Uterus (tissue), 4 donors: ENCODE measurements at places on chromosomes 11 and 22. TPM values are rescaled to one million over a fixed set of nuclear protein-coding genes. Genes with fewer than 3 reads are reported as not detected.

GRCh38 chr11:24108609-24109008 is 388.2 kb upstream of the LUZP2 start:
- DNase-seq, result no peak

DNA sequence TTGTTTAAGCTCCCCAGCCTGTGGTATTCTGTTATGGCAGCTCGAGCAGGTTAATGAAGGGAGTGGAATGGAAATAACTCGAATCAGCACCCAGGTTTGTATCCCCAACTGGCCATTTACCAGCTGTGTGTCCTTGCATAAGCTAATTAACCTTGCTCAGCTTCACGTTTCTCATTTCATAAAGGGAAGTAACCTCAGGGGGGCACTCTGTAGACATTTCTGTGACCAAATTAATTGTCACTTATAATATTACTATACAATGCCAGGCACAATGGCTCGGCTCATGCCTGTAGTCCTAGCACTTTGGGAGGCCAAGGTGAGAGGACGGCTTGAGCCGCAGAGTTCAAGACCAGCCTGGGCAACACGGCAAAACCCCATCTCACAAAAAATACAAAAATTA is 13.8 kb downstream of the ADA2 start:
- DNase-seq, result no peak

GRCh38 chr11:59542142-59542810 is 30.9 kb downstream of the OR4D9 start:
- DNase-seq, result no peak

- DNase-seq, result no peak
Measured at GRCh38 chr11:78961247-78961646, 386.6 kb upstream of the NARS2 start.

DNA sequence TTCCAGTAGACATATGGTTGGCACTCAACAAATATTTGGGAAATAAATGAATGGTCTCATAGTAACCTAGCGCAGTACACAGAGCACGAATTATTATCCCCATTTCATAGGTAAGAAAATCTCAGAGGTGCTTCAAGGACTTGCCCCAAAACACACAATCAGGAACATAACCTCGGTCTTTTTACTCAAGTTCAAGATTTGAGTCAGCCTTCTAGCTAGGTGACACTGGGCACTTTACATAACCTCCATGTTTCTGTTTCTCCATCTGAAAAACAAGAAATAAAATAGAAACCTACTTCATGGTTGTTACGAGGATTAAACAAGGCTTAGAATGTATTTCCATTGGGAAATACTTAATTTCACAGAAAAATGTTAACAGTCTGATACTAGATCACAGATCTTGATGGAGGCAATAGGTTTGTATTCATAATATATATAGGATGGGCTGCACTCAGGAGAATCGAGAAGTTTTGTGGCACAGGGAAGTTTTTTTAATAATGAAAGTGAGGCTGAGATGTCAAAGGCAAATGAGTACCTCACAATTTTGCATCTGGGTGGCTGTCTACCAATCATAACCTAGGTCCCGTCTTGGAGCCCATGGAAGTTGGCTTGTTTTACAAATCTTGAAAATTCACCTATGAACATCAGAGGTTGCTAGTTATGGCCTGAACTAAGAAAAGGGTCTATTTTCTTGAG is 147.4 kb upstream of the ZC3H12C start:
- no peak for DNase-seq

DNA sequence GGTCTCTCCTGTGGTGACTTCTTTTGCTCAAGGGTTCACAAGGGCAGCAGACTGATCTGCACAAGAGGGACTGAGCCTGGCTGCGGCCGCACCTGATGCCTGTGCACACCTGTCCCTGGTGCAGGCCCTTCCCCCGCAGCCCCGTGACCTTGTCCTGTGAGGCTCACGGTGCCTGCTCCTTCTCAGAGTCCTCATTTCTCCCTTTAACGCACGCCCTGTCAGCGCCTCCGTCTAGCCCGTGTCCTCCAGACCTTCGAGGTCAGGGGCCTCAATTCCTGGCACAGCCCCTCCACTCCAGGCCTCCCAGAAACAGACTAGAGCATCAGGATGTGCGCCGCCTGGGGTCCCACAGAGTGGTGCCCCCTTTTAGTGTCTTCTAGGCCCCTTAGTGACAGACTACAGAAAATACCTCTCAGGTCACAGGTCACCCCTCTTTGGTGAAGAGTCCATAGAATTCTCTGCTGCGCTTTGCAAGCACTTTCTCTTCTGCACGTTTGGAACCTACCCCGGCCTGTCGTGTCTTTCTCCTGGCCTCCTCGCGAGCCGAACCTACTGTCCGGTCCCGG is 1.0 kb upstream of the DRD4 start:
- no peak for DNase-seq

DNA sequence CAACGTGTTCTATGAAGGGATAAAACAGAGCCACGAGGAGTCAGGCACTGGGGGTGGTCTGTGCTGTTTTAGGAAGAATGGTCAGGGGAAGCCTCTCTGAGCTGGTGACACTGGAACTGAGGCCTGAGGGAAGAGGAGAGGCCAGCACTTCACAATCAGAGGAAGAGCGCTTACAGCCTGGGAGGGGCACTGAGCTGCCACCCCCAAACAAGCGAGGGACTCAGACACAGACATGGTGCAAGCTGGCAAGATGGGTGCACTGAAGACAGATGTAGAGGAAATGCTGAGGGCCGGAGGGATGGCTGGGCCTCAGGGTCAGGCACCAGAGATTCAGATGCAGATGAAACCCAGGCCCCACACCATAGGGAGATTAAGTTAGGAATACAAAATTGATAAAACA is 40.0 kb upstream of the TP53I11 start:
- no peak for DNase-seq

DNA sequence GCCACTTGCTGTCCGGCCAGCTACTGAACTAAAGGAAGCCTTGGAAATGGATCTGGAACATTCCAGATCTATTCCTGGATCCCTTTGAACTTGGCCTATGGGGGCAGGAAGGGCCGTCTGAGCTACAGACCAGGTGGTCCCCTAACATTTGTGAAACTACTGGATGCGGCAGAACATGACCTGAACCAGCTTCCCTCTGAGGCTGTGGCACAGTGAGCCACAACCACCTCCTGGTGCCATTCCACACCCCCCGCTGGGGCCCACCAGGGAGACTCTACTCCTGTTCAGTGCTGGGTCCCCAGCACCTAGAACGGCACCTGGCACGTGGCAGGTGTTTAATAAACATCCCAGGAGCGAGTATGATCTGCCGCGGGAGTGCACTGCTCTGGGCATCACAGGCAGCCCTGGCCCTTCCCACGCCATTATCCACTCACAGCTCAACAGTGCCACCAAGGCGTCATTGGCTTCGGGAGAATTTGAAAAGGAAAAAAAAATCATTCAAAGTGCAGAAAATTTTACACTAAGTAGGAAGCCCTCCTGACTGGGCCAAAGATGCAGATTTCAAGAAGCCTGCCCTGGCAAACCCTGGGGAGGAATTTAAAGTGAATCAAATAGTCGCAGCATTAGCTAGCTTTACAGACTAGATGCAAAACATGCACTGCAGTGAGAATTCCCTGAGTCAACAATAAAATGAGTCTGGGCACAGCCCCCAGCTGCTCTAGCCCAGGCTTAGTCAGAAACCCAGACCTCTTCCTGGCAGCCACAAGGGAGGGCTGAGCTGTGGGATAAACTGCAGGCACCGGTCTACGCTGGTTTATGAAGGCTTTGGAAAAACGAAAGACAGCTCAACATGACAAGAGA is 14.3 kb upstream of the EFCAB6 start:
- DNase-seq, result no peak

- no peak for DNase-seq
Measured at GRCh38 chr11:2366276-2366675, 10.8 kb upstream of the CD81 start.

DNA sequence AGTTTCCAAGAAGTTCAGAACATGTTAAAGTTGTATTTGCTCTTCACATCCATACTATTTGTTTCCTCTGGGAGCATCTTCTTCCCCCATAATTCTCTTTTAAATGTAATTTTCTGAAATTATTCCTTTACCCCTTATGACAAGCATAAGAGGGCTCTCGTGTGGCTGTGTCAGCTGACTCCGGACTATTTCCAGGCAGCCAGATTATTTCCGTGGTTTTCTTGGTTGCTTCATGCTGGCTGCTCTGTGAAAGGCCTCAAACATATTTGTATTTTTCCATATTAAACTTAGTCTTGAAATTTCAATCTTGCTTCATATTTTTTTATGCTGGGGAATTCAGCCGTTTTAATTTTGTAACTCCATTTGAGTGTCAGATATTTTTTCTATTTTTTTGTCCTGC is 2.8 kb upstream of the MMP1 start:
- no peak for DNase-seq

- DNase-seq, result no peak
Measured at GRCh38 chr11:9273376-9274336, 8.5 kb upstream of the DENND5A start.

DNA sequence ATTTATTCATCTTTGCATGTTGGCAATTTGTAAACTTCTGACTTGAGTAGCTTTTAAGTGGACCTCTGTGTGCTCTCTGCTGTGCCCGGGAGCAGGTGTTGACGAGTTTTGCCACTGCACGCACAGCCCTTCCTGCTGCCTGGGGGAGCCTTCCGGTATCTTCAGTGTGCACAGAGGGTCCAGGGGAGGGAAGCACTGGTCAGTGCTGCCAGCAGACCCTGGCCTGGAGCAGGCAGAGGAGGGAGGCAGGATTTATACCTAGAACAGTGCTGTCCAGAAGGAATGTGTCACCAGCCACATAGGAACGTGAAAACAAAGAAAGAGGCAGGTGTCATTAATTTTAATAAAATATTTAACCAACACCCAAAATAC is 403.6 kb downstream of the TBC1D22A start:
- peak; percentile 0 for DNase-seq

GRCh38 chr11:12180257-12181205 is 70.1 kb downstream of the MICAL2 start:
- no peak for DNase-seq

DNA sequence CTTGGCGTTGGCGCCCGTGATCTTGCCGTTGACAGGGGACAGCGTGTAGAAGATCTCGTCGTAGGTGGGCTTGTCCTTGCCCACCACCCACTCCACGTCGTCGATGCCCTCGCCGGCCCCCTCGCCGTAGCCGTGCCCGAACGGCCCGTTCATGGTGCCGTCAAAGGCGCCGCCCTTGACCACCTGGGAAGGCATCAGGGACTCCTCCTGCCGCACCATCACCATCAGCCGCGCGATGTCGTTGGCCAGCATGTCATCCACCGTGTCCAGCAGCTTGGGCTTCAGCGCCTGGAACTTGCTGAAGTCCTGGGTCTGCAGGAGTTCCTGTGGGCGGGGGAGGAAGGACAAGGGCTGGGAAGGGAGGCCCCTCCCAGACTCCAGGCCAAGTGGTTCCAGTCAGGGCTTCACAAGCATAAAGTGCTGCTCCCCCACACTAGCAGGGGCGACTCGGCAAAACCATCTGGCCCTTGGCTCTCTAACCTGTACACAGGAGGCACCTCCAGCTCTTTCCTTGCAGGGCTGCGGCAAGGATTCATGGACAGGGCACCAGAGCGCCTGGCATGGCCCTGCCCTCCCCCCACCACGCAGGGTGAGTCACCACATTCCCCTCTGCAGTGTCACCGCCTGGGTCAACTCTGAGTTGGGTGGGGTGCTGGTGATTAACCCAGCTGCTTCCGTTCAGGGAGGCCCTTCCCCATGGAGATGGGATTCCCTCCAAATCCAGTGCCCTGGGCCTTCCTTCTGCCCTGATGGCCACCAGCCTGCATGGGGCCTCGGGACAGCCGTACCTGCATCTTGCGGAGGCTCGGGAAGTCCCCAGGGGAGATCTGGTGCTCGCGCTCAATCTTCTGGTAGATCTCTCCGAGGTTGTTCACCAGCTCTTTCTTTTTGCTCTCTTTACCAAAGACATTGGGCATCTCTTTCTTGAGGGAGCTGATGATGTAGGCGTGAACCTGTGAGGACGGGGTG is 10.4 kb upstream of the CDC42BPG start:
- peak; percentile 88 for DNase-seq

GRCh38 chr11:59069087-59069486 is 17.0 kb upstream of the GLYATL1B start:
- DNase-seq, result no peak

- no peak for DNase-seq
Measured at GRCh38 chr11:762421-763072, 14.7 kb downstream of the GATD1 start.

DNA sequence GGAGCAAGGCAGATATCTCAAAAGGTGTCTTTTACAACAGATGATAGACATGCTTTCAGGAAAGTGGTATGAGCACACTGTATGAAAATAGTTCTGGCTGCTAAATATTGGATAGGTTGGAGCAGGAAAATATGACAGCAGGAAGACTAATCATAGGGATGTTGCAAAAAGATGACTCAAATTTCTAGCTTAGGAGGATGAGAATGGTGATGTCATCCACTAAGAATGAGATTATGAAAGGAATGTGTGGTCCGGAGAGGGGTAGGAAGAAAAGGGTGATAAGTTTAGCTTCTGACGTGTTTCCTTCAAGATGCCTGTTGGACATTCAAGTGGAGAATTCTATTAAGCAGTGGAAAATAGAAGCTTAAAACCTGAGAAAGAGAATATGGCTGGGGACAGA is 46.4 kb downstream of the RCN1 start:
- no peak for DNase-seq

- DNase-seq, result no peak
Measured at GRCh38 chr22:19127329-19128008, 3.6 kb upstream of the TSSK2 start.

GRCh38 chr11:124074554-124074953 is 33.4 kb upstream of the OR10G7 start:
- no peak for DNase-seq

DNA sequence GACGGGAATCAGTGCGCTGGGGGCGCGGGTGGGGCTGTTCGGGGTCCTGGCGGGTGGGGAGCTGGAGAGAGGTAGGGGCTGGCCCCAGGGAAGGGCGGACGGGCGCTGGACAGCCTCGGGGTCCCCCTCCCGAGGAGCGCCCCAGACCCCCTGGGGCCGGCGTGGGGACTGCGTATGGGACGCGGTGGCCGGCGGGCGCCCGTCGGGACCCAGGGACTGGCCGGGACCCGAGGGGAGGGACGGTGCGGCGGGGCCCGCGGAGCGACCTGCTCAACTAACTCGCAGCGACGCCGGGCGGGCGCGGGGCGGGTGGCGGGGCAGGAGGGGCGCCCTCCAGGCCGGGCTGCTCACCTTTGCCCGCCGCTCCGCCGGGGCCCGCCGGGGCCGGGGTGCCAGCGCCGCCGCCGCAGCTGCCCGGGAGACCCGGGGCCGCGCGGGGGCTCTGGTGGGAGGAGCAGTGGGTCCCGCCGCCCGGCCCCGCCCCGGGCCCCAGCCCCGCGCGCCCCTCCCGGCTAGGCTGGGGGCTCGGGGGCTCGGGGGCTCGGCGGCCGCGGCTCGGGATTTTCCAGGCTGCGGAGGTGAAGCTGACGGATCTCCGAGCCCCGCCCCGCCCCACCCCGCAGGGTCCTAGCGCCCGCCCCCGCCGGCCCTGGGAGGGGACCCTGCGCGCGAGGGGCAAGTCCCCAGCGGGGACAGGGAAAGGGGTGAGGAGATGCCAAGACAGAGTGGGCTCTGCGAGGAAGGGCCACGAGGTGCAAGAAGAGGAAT is 12.3 kb downstream of the STARD10 start:
- DNase-seq, result no peak

- DNase-seq, result no peak
Measured at GRCh38 chr22:20494978-20495860, at the start of gene KLHL22. Gene KLHL22 (minus strand): TSS chr22:20495795. CDS start chr22:20489211, 6,584 bp downstream.

The TOM1 gene
- total RNA-seq, result 65.3 TPM

The DCHS1 gene
- 125 TPM for total RNA-seq

The PARVA gene
- 74.3 TPM for total RNA-seq

The RPL27A gene
- total RNA-seq, result 2,938 TPM

The TLCD5 gene
- total RNA-seq, result 1.8 TPM

The ANKRD49 gene
- 25.3 TPM for total RNA-seq

The SCT gene
- not detected for total RNA-seq

The RAC2 gene
- total RNA-seq, result 2.4 TPM

The OR5B21 gene
- not detected for total RNA-seq

The PATE2 gene
- total RNA-seq, result 0.85 TPM

The KCNJ1 gene
- total RNA-seq, result not detected
